ENCODE measurements at places on chromosomes 5 and 9.

- no peak for DNase-seq
These were observed 2365.9 kb downstream of the MAT2B start for GRCh38 chr5:165871291-165871690.

DNA sequence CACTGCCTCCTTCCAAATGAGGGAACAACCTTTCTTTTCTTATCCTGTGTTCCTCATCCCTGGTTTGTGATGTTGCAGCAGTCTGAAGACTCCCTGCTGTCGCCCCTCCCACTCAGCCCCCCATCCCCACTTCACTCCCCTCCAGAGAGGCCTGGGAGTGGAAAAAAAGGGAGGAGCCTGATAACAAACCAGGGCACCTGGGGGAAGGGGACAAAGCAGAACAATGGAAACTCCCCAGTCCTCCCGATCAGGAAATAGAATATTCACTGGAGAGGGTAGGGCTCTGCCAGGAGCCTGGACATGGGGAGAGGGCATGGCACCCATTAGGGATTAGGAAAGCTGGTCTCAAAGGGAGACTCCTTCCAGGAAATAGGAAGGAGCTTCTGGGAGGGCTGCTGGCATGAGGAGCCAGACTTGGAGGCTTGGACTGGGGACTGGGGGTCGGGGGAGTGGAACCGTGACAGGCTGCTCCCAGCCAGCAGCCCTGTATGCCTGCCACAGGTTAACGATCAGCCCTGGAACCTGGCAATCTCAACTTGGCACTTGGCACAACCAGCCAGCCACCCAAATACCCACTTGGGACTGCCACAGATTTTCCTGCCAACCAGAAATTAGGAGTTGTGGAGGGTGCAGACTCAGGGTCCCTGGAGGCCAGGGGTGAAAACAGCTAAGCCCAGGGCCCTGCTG lies 20.0 kb downstream of the PCDH1 start:
- DNase-seq: no peak

DNA sequence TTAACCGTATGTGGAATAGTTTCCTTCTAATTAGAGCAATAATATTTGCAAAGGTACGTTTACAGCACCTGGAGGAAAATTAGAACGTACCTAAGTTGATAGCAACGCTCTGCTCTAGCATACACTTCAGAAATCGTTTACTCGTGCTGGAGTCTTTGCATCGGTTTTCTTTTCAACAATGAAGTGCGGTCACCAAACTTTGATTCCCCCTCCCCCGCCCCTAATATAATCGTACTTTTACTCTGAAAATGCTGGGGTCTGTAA lies 506 bp downstream of the ADAMTS19 start:
- no peak for DNase-seq

DNA sequence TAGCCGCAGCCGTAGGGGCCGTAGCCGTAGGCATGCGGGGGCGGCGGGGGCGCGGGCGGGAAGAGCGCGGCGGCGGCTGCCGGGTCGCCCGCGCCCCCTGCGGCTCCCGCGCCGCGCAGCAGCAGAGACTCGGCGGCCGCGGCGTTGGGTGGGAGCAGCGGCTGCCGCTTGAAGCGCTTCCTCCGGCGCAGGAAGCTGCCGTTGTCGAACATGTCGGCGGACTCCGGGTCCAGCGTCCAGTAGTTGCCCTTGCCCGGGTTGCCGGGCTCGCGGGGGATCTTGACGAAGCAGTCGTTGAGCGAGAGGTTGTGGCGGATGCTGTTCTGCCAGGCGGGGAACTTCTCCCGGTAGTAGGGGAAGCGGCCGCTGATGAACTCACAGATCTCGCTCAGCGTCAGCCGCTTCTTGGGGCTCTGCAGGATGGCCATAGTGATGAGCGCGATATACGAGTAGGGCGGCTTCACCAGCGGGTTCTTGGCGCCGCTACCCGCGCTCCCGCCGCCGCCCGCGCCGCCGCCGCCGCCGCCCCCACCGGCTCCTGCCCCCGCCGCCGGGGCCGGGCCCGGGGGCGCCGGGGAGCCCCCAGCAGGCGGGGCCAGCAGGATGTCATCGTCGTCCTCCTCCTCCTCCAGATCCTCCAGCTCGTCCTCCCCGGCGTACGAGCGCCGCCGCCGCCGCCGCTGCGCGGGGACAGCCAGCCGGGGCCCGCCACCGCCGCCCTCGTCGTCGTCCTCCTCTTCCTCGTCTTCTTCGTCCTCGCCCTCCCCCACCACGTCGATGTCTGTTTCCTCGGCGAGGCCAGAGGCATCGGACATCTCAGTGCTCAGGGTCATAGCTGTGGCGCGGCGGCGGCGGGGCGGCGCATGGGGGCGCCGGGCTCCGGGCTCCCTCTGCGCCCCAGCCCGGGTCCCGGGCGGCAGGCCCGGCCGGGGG lies 781 bp downstream of the FOXD1 start:
- no peak for DNase-seq

GRCh38 chr5:14574096-14574495 lies 7.5 kb upstream of the OTULINL start:
- DNase-seq: no peak

DNA sequence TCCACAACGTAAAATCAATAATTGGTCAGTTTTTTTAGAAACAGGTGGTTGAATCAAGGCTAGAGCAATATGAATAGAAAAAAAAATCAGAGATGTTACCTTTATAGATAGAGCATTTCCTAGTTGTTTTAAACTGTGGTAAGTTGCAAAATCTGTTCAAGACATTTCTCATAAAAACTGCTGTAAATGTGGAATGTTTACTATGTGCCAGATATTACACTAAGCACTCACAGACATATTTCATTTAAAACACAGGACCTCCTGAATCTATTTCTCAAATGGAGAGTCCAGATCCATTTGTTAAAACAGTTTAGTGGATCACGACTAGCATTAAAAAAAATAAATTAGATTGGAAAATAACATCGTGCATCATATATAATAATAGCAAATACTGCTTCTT lies 570.0 kb upstream of the ZNF608 start:
- no peak for DNase-seq

DNA sequence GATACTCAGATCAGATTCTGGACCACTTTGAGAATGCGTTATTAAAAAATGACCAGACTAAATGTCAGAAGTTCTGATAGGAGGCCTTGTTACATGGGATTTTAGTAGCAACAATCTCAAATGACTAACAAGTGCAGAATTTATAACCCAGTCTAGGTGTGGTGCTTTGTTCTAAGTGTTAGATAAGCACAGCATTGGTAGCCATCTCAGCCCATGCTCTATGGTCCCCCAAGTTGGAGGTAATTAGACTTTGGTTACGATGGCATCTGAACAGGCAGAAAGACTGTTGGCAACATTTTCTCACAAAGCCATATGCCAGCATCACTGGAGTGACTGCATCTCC lies 140.4 kb upstream of the RPS23 start:
- no peak for DNase-seq

DNA sequence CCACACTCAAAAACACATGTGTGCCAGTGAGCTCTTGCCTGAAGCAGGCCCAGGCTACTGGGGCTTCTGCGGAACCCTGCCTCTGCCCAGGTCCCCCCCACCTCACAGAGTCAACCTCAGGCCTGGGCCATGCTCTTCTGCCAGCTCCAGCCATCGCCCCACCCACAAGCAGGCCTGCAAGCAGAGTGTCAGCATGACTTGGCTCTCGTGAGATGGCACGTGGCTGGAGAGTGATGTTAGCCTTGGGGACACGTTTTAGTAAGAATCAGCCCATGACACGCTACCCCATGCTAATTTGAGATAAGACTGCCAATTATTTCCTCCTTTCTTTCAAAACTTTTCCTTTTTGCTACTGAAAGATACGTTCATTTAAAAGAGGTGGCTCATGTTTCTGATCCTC lies 351.7 kb downstream of the IRX2 start:
- DNase-seq: no peak

GRCh38 chr5:79416499-79416898 lies 97.4 kb downstream of the HOMER1 start:
- DNase-seq: no peak

Measured in stimulated activated CD8-positive, alpha-beta memory T cell treated with anti-CD3 and anti-CD28 coated beads, Interleukin-7, amount 100 ng/mL, for 48 hours (primary cell).